ENCODE measurements at places on chromosomes 2 and 18.

GRCh38 chr18:3840766-3841165, 390.8 kb downstream of the TGIF1 start:
- DNase-seq = no peak

DNA sequence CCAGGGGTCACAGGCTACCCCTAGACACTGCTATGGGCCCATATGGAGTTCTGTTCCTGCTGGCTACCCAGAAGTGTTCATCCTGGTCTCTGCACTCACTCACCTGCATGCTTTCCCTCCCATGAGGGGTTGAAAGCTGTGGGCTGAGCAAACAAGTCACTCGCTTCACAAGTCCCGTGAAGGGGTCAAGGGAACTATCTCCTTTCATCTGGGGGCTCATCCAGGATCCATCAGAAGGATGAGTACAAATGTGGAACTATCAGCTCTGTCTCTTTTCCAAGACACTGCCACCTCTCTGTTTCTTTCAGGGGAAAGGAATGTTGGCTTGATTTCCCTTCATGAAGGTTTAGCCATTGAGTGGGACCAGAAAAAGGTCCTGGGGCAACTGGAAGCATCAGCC, 21.7 kb downstream of the SULT1C4 start:
- no peak for DNase-seq

DNA sequence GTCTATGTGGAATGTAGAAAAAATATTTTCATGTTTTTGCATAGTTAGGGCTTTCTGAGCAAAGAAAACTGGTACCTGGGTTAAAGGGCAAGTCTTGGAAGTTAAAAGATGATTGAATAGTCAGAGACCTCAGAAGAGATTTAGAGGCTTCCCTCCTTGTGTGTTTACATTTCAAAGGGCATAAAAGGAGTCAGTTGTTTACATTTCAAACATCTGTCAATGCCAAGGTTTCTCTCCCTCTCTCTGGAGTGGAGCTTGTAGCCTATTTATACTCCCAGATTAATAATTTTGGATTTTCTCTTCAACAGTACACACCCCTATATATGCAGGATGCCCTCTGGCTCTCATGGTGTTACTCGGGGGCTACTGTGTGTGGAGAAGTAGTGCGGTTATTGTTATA, 8.6 kb downstream of the M1AP start:
- DNase-seq = no peak

- DNase-seq = no peak
Measured at GRCh38 chr18:45738660-45739059, 14.7 kb downstream of the SLC14A1 start.

- DNase-seq = no peak
Measured at GRCh38 chr2:148096012-148096411, 75.1 kb downstream of the MBD5 start.

GRCh38 chr2:111172666-111173065, 52.0 kb downstream of the BCL2L11 start:
- no peak for DNase-seq

GRCh38 chr2:48532824-48533223, 2.9 kb downstream of the STON1 start:
- DNase-seq = no peak

DNA sequence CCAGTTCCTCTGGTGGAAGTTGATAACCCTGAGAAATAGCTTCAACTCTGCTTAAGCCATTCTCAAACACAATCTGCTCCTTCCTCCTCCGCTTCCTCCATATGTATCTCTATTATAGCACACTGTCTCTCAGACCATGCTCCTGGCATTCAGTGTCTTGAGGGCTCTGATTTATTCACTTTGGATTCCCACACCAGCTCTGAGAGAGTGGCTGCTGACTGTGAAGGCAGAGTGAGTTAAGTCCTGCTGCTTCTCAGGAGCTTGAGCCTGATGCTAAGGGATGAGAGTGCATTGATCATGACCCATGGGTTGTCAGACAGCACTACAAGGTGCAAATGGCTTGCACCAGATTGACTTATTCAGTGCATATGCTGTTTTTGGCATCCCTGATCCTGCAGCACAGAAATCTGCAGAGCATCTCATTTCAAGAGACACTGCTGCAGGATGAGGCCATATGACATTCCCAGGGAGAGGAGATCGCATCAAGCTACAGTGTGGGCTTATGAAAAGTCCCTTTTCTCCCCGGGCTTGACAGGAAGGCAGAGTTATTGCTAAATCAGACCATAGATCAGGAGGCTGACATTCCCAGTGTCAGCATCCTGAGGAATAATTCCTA, 500.5 kb upstream of the RAB6C start:
- DNase-seq = peak; percentile 25

GRCh38 chr2:71783215-71783614, 329.9 kb downstream of the DYSF start:
- peak; percentile 39 for DNase-seq

- DNase-seq = no peak
Measured at GRCh38 chr2:172000696-172001361, 1.1 kb downstream of the METAP1D start.

DNA sequence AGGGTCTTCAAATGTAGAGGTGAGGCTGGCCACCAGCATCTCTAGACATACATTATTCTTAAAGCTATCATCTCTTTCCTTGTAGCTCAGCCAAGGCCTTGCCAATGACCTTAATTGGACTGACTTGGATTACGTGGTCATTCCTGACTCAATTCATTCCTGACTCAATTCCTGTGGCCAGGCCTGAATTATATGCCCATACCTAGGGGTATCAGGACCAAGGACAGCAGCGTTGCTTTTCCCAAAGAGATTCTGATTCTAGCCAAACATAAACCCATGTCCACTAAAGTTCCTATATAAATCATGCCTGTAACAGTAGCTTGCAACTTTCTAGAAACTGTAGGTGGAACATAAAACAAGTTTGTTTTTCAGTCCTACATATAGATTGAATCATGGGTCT, 231.7 kb downstream of the ARL6IP6 start:
- peak; percentile 66 for DNase-seq

DNA sequence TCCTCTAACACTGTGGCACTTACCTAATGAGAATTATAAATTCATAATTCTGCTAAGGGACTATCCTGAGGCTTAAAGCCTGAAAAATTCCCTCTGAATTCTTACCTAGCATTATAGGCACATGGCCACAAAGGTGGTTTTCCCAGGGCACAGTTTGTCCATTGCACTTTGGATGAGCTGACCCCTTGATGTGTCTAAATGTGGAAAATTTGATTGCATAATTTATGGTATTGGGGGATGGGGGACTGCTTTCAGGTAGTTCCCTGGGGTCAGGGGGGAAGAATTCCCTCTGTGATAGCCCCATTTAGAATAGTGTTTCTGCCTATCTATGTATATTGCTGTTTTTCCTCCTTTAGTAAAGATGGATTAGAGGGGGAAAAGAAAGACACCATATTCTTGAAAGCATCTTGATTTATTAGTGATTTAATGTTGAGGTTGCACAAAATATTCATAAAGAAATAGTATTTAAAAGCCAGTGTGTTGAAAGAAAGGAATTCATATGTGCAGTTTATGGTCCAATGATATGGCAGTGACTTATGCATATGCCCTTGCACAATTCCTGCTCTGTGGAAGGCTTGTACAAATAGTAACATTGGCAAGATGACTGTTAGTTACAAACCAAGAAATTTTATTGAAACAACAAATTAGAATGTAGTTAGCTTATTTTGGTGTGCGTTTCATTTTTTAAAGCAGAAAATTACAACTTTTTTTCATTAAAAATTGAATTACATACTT, 8.7 kb upstream of the HTR2B start:
- DNase-seq = no peak

DNA sequence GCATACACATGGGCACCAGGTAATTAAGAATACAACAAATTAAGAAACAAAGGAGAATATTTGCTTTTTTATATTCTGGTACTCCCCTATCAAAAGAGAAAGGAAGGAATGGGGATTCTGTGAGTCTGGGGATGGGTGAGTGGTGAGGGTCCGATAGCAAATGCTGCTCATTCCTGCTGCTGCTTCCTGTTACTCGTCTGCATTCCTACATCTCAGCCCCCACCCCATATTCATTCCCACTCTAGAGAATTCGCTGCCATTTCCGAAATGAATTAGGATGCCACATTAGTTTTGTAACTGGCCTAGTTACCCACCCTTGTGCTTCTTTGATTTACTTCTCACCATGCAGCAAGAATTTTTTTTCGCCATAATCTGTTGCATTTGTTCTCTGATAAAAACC, 1905.3 kb upstream of the PIK3C3 start:
- no peak for DNase-seq

DNA sequence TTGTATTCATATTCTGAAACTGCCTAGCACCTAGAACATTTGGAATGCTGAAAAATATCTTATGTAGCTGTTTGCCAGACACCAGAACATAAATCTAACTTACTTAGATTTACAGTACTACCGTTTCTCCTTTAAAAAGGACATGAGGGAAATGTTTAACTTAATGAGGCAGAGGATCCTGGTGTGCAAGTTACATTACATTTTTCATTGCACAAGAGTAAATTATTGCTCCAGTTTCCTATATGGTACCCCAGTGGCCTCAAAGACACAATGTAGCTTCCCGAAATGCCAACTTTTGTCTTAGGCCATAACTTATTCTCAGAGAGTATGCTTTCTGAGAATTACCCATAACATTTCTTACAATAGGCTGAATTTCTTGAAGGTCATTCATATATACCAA, 105.5 kb upstream of the DTNA start:
- no peak for DNase-seq

DNA sequence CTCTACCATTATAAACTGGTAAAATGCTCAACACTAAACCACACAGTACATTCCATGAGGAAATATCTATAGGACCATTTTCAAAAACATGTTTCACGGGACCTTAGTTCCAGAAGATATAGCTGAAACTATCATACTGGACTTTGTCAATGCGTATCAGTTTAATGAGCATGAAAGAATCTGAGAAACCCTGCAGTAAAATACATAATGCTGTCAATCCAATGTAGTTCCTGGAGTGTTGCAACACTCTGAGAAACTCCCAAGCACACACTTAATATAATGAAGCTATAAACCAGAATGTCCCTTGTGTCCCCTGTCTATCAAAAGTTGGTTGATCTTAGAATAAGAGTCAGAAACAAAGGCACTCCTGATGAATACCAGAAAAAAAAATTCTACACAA, 16.2 kb downstream of the IWS1 start:
- DNase-seq = no peak

DNA sequence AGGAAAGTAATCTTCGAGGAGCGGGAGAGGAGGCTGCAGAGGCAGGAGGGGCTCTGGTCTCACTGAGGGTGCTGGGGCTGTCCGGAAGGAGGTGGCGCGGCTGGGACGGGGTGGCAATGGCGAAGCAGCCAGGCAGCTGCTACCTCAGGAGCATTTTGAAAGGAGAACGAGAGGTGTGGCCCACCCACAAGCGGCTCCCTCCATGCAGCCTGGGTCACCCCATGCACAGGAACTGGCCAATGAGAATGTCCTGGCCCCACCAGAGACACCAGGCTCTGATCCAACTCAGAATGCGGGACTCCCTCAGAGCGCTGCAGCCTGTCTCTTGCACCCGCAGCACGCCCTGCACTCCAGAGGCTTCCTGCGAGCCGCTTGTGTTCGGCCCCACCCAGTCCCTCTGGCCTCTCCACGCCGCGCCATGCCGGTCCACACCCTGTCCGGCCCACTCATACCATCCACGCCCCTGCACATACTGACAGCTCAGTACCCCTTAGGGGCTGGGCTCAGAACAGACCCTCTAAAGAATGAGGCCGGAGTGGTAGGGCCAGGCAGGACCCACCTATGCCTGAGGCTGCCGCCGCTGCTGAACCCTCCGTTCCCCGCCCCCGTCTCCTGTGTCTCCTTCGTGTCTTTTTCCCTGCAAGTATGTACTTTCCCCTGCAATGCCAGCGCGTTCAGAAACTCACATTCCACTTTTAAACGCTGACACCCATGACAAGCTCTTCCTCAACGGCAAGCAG, 6.4 kb upstream of the BOK start:
- peak; percentile 52 for DNase-seq

- DNase-seq = no peak
Measured at GRCh38 chr18:68940754-68941153, 142.9 kb downstream of the CCDC102B start.

DNA sequence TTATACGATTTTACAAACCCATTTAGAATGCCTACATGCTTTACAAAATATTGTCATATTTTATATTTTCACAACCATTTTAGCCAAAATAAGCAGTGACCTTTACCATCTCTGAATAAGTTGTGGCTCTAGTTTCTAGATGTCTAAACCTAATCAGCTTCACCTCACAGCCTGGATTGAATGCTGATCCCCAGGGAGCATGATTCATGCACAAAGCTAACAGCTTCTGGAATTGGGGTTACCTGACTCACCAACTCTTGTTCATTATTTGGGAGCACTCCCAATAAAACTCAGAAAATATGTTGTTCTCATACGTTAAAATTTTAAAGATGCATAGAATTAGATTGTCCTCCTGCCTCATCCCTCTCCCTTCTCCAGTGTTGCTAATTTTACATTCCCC, 611.7 kb upstream of the NETO1 start:
- no peak for DNase-seq

GRCh38 chr2:159713631-159714246, 1.4 kb downstream of the MARCHF7 start:
- no peak for DNase-seq

- DNase-seq = no peak
Measured at GRCh38 chr2:24720310-24720709, 72.9 kb downstream of the PTRHD1 start.

DNA sequence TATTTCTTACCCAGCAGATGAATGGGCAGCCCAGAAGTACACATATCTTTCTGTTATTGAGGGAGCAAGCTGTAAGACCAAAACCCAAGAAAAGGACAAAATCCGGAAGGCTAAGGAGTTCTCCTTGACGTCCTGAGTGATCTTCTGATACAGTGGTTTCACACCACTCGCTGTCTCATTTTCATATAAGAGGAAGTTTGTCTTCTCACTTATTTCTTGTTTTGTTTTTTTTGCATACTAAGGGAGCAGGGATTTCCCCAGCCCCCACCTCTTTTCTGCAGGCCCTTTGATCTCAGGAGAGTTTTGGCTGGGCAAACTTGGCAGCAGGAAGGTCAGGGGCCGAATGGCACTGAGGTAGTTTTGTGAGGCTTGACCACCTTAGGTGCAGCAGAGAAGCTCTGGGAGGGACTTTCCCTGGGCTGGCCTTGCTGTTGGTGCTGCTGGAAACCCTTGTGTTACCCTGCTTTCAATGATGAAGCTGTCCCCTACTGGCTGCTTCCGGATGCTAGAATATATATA, 13.3 kb downstream of the CHRNA1 start:
- no peak for DNase-seq

DNA sequence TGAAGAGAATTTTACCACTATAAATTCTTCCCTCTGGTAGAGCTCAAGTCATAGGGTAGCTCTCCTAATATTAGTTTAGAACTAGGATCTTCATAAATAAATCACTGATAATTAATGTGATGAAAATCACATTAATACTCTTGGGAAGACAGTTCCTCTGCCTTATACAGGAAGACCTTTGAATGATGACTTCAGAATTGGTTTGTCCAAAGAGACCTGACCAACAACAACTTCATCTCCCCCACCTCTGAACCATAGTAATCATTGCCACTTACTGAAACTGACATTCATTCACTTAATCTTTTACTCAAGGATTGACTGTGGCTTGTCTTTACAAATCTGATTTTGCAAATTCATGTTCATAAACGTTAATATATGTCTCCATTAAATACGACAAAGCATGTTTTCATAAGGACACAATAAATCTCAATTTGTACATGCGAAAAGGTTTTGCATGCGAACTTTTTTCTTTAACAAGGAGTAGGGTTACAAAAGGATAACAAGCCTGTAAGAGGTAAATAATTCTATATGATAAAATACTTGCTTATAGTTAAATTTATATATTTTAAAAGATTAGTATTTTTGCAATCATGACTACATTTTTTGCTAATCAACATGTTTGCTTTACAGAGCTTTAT, 61.4 kb downstream of the LRP1B start:
- DNase-seq = no peak

All from islet precursor cell (in vitro differentiated cells).